Activated B cell treated with CpG ODN at 0.5 μM for 24 hours (primary cell): ENCODE measurements at places on chromosomes 2 and 18. TPM values are rescaled to one million over a fixed set of nuclear protein-coding genes. Genes with fewer than 3 reads are reported as not detected.

Gene CAPN14
- 2.4 and 3.3 TPM in 2 replicates for total RNA-seq

Gene TLX2
- not detected in 2 replicates for total RNA-seq

Gene FEZ2
- 24.8 and 30.3 TPM in 2 replicates for total RNA-seq

Gene HOXD11
- total RNA-seq, result not detected in 2 replicates

Gene ZAP70
- total RNA-seq, result 2.8 and 4.8 TPM in 2 replicates

Gene TMBIM1
- 40.7 and 45.0 TPM in 2 replicates for total RNA-seq

Gene TXNDC2
- 0.13 and 0.54 TPM in 2 replicates for total RNA-seq

Gene PTPRN
- not detected in 2 replicates for total RNA-seq

Gene C2orf78
- total RNA-seq, result not detected in 2 replicates

Gene ABCG5
- not detected in 2 replicates for total RNA-seq

Gene PNPT1
- 26.6 and 35.8 TPM in 2 replicates for total RNA-seq

- no peak overlapping the region for H3K4me3 ChIP-seq
- no peaks in the 10 kb centered on the region for H3K4me1 ChIP-seq
- H3K27ac ChIP-seq, result no peak overlapping the region
- no peaks in the 10 kb centered on the region for H3K36me3 ChIP-seq
- H3K27me3 ChIP-seq, result no peaks in the 10 kb centered on the region
- DNase-seq, result no peak
Measured at GRCh38 chr18:63451799-63452660, 24.7 kb upstream of the SERPINB5 start.

- H3K27ac ChIP-seq, result no peak overlapping the region
- H3K36me3 ChIP-seq, result no peaks in the 10 kb centered on the region
- no peaks in the 10 kb centered on the region for H3K4me1 ChIP-seq
- DNase-seq, result no peak
Measured at GRCh38 chr2:94956797-94957391, 68.6 kb upstream of the MAL start.

DNA sequence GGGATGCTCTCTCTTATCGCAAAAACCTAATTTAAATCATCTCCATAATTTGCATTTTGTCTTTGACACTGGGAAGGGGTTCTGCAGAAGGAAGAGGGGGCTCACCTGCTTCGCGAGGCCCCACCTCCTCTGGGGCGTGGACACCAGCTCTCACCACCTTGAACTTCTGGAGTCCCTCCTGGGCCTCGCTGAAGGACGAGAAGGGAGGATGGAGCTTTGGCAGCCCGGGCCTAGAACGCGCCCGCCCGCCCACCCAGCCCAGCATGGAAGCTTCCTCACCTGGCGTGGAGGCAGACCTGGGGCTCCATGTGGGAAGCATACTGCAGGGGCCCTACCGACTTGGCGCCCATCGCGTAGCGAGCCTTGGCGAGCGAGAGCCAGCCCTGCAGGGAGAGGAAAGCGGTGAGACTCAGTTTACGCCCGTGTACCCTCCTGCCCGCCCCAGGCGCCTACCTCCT, 1.1 kb upstream of the IMP4 start:
- DNase-seq, result no peak

- no peaks in the 10 kb centered on the region for H3K36me3 ChIP-seq
- DNase-seq, result no peak
- no peak overlapping the region for H3K4me3 ChIP-seq
- no peak overlapping the region for H3K27ac ChIP-seq
- H3K27me3 ChIP-seq, result peaks cover 15% of the 10 kb centered on the region
- no peaks in the 10 kb centered on the region for H3K4me1 ChIP-seq
Measured at GRCh38 chr18:50509012-50509411, 50.9 kb upstream of the MAPK4 start.

DNA sequence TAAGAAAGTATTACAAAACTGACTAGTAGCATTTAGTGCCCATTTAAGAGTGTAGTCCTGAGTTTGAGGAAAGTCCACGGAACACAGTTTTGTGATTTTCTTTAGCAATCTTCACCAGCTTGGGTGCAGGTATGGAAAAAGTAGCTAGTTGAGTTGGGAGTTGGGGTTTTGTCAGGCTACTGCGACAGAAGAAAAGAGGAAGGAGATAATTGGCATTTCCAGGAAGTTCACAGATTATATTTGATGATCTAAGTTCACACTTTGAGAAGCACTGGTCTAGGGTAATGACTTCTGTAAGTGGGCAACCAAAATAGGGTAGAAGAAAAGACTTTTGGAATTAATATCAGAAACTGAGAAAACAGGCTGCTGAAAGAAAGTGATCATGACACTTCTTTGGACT, 52.1 kb downstream of the VIL1 start:
- H3K27me3 ChIP-seq, result no peaks in the 10 kb centered on the region
- peaks cover 33% of the 10 kb centered on the region for H3K4me1 ChIP-seq
- DNase-seq, result no peak
- H3K27ac ChIP-seq, result peak overlapping the region; percentile 89
- H3K36me3 ChIP-seq, result peaks cover 33% of the 10 kb centered on the region

DNA sequence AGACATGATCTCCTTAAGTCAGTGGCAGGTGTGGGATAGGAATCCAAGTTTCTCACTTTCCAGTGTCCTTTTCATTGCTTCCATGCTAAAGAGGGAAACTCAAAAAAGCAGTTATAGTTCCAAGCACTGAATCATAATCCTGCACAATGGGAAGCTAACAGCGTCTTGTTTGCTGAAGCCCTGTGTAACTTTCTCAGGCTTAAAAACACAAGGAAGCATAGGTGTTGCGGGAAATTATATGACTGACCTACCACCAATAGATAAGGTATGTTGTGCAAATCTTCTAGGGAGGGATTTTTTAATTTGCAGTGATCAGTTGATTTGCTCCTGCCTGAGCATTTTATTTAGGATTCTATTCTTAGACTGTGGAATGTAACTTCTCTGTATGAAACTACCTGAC, 250.9 kb downstream of the MYO3B start:
- DNase-seq, result no peak
- no peak overlapping the region for H3K27ac ChIP-seq
- no peaks in the 10 kb centered on the region for H3K4me1 ChIP-seq
- peaks cover 5% of the 10 kb centered on the region for H3K27me3 ChIP-seq
- H3K4me3 ChIP-seq, result no peak overlapping the region

DNA sequence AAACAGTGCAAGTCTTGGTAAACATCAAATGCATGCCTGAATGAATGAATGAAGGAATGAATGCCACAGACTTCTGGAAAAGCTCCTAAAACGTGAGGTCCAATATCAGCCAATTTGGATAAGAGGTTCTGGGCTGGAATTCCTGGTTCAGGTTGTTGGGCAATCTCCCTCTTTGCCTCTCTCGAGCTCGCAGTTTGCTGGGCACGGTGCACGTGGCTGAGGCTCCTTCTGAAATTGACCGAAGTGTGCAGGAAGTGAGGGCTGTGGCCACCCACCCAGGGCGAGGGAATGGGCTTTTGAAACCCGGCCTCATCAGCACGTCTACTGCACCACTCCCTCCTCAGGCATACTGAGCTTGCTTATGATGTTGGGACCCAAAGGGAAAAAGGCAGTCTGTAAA, 288.8 kb upstream of the HS6ST1 start:
- no peaks in the 10 kb centered on the region for H3K36me3 ChIP-seq
- no peak overlapping the region for H3K4me3 ChIP-seq
- H3K4me1 ChIP-seq, result no peaks in the 10 kb centered on the region
- H3K27me3 ChIP-seq, result no peaks in the 10 kb centered on the region
- peak; percentile 1 for DNase-seq

DNA sequence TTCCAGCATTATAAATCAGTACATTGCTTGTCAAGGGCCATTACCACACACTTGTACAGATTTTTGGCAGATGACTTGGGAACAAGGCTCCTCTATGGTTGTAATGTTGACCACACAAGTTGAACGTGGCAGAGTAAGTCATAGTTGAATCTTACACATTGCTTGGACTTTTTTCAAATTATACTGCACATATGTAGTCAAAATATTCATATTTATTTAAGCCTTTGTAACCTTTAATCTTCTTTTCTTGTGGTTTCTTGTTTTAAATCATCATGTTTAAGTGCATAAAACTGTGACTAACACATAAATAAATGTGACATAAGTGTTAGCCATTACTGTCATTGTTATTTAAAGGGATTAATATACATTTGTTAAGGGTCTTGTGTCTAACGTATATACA, 52.1 kb upstream of the EPB41L5 start:
- DNase-seq, result no peak
- H3K4me1 ChIP-seq, result no peaks in the 10 kb centered on the region
- H3K36me3 ChIP-seq, result peaks cover 64% of the 10 kb centered on the region
- H3K4me3 ChIP-seq, result no peak overlapping the region
- H3K27me3 ChIP-seq, result no peaks in the 10 kb centered on the region

GRCh38 chr2:55932843-55933242, 9.3 kb upstream of the EFEMP1 start:
- H3K4me1 ChIP-seq, result no peaks in the 10 kb centered on the region
- peaks cover 7% of the 10 kb centered on the region for H3K27me3 ChIP-seq
- no peaks in the 10 kb centered on the region for H3K36me3 ChIP-seq
- no peak overlapping the region for H3K4me3 ChIP-seq

GRCh38 chr2:54455131-54455562, 980 bp upstream of the SPTBN1 start:
- H3K4me1 ChIP-seq, result peaks cover 17% of the 10 kb centered on the region
- H3K36me3 ChIP-seq, result no peaks in the 10 kb centered on the region
- peaks cover 27% of the 10 kb centered on the region for H3K27me3 ChIP-seq
- no peak overlapping the region for H3K27ac ChIP-seq
- DNase-seq, result no peak

GRCh38 chr2:205775097-205775877, 93.0 kb downstream of the NRP2 start:
- H3K27me3 ChIP-seq, result peaks cover 11% of the 10 kb centered on the region
- H3K27ac ChIP-seq, result no peak overlapping the region
- DNase-seq, result no peak
- peaks cover 5% of the 10 kb centered on the region for H3K4me1 ChIP-seq

GRCh38 chr18:49250816-49251388, 209.5 kb downstream of the DYM start:
- no peak overlapping the region for H3K4me3 ChIP-seq
- H3K36me3 ChIP-seq, result peaks cover 67% of the 10 kb centered on the region
- DNase-seq, result no peak
- H3K27me3 ChIP-seq, result no peaks in the 10 kb centered on the region
- H3K27ac ChIP-seq, result no peak overlapping the region
- H3K4me1 ChIP-seq, result no peaks in the 10 kb centered on the region

- no peak overlapping the region for H3K27ac ChIP-seq
- DNase-seq, result no peak
- no peaks in the 10 kb centered on the region for H3K27me3 ChIP-seq
- H3K4me3 ChIP-seq, result no peak overlapping the region
- H3K36me3 ChIP-seq, result peaks cover 46% of the 10 kb centered on the region
- H3K4me1 ChIP-seq, result peaks cover 15% of the 10 kb centered on the region
Measured at GRCh38 chr2:96550787-96551604, 14.4 kb downstream of the ARID5A start.

DNA sequence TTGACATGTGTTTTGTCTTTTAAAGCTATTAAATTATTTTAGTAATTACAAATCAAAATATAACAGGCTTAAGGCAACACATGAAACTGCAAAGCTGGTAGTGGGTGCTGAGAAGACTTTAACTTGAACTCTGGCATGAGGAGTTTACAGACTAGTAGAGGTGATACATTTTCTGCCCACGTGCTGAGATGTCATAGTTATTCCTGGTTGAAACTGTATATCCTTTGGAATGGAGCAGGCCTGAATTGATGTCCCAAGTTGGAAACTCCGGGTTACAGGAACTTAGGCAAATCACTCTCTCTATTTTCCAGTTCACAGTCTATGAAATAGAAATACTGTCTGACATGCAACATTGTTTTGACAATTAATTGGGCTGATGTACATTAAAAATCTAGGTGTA, 177.1 kb upstream of the NOL4 start:
- no peaks in the 10 kb centered on the region for H3K36me3 ChIP-seq
- no peak overlapping the region for H3K27ac ChIP-seq
- H3K4me1 ChIP-seq, result no peaks in the 10 kb centered on the region
- H3K27me3 ChIP-seq, result no peaks in the 10 kb centered on the region
- no peak for DNase-seq
- no peak overlapping the region for H3K4me3 ChIP-seq

DNA sequence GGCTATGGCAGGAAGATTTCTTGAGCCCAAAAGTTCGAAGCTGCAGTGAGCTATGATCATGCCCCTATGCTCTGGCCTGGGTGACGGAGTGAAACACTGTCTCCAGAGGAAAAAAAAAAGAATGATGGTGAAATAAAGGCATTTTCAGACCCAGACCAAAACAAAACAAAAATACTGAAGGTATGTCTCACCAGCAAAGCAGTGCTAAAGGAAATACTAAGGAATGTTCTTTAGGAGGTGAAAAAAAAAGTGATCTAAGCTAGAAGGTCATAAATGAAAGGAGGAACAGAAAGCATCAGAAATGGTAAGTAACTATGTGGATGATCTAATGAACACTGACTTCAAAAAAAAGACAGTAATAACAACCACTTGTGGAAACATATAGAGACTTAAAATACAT, 18.7 kb downstream of the SS18 start:
- peak overlapping the region; percentile 12 for H3K27ac ChIP-seq
- H3K36me3 ChIP-seq, result peaks cover 76% of the 10 kb centered on the region

GRCh38 chr2:179556425-179556824, 291.8 kb upstream of the SESTD1 start:
- peaks cover 2% of the 10 kb centered on the region for H3K27me3 ChIP-seq
- no peak overlapping the region for H3K27ac ChIP-seq
- no peak overlapping the region for H3K4me3 ChIP-seq
- H3K4me1 ChIP-seq, result no peaks in the 10 kb centered on the region
- no peaks in the 10 kb centered on the region for H3K36me3 ChIP-seq
- no peak for DNase-seq
